ELR (cell line): ENCODE measurements at places on chromosomes 1 and 21.

GRCh38 chr1:205930799-205931281 lies 12.4 kb downstream of the SLC26A9 start:
- DNase-seq: no peak

DNA sequence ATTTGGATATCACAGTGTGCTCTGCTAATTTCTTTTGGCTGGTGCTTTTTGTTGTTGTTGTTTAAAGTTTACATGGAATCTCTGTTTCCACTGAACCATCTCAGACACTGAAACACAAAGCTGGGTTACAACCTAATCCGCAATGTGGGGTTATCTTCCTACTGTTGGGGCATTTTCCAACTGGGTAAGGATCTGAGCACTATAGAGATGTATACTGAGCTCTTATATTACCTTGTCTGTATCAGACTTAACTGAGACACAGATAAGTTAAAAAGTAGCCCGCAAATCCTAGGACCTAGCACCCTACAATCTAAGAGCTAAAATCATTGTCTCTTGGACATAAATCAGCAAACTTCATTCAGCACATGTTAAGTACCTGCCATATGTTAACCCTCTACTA lies 169.2 kb downstream of the LTN1 start:
- DNase-seq: no peak

GRCh38 chr1:112905395-112906149 lies 50.4 kb downstream of the SLC16A1 start:
- peak; percentile 13 for DNase-seq

DNA sequence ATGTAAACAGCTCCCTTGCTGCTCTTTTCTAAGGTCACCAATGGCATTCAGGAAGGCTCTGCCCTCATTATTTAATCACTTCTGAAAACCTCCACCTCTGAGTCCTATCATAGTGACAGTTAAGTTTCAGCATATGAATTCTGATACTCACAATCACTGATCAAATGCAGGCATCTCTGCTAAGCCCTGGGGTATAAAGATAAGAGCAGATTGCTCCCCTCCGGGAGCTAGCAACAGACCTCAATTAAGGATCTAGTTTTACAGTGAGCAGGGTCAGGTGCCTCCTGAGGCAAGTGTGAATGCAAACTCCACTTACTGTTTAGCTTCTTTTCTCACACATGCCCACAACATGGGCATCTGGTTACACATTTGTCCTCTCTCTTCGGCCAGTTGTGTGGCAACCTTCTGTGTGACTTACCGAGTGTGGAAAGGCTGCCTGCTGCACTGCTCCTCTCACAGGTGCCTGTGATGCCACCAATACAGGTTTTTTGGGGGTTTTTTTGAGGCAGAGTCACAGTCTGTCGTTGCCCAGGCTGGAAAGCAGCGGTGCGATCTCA lies 15.0 kb downstream of the IL10RB start:
- DNase-seq: no peak

GRCh38 chr1:91404151-91405012 lies at the start of gene HFM1:
HFM1 (minus strand) TSS chr1:91404837; CDS start chr1:91401082, 3,755 bp downstream.
- DNase-seq: peak; percentile 82

- DNase-seq: peak; percentile 50
Observed at GRCh38 chr1:93734999-93735398, 53.4 kb upstream of the BCAR3 start.

DNA sequence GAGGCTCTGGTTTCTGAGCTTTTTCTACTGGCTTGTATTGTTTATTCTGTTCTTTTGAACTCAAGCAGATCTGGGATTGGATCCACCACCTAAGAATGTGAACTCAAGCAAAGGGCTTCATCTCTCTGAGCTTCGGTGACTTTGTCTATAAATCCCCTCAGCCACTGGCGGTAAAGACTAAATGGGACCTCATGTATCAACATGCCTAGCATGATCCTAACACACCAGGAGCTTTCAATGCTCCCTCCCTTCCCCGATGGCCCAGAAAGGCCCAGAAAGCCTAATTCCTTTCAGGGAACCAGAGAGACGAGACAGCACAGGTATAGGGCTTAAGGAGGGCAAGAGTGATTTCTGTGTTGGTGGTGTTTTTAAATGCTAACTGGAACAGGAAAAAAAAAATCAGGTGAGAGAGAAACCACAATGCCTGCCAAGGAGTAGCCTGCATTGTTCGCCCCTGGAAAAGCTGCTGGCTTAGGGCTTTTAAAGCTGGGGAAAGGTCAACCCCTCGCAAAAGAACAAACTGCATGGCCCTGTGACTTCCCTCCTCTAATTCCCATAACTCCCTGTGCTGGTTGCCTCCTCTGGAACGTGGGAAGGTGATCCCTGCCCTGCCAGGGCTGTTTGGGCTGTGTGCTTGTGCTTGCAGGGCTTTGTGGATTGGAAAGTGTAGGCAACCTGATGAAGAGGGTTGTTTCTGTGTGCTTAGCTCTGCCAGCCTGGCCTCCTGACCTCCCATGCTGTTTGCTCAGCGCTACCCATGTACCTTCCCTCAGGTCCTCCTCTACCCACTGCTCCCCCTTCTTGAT lies 147.0 kb downstream of the PLPP3 start:
- DNase-seq: no peak

DNA sequence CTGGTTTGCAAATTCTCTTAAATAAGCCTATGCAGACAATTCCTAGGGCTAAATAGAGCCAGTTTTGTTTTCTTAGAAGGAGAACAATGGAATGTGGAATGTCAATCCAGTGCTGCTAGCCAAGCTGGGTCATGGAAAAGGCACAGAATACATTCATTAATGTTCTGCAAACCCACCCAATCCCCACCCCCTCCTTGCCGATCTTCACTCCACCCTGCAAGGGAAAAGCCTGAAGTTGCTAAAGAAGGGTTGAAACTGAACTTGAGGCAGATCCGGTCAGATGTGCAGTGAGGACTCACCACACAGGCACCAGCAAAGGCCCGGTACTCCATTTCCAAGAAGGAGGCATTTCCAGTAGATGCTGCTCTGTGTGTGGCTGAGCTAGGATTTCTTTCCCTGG lies 179.6 kb downstream of the PLPP3 start:
- no peak for DNase-seq

- DNase-seq: no peak
Observed at GRCh38 chr1:11352816-11353799, 80.1 kb downstream of the UBIAD1 start.

GRCh38 chr1:218617986-218618385 lies 272.9 kb downstream of the TGFB2 start:
- DNase-seq: no peak

GRCh38 chr1:110581682-110582145 lies 24.4 kb downstream of the KCNA2 start:
- DNase-seq: no peak

- DNase-seq: peak; percentile 3
Observed at GRCh38 chr1:225509376-225509707, 81.5 kb upstream of the LBR start.

DNA sequence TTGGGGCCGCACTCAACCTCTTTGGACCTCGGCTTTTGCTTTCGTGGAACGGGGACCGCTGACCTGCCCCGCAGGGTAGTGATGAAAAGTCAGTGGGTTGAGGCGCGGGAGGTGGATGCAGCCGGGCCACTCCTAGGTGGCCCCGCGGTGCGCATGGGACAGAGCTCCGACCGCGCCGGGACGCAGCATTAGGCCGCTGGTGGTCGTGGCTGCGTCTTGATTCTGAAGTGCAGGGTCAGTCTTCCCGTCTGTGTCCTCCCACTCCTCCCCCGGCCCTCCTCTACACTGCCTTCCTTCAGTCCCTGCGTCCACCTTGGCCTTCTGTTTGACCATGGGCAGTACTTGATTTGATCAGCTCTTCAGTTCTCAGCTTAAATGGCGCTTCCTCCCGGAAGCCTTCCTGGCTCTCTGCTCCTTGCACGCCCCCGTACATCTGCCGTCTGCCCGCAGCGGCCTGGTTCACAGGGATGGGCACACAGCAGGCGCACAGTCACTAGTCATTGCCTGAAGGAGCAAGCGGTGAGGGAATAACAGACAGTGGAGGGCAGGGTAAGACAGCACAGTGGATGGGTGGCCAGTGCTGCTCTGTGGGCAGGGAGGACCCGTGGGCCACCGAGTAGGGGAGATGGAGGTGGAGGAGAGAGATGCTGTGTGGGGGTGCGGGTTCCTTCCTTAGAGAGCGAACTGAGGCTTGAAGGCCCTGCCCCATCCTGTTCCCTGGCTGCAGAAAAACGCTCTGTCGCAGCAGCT lies 633 bp downstream of the THEMIS2 start:
- DNase-seq: peak; percentile 60

- peak; percentile 60 for DNase-seq
Observed at GRCh38 chr1:187051618-187052232, 223.0 kb downstream of the PLA2G4A start.

DNA sequence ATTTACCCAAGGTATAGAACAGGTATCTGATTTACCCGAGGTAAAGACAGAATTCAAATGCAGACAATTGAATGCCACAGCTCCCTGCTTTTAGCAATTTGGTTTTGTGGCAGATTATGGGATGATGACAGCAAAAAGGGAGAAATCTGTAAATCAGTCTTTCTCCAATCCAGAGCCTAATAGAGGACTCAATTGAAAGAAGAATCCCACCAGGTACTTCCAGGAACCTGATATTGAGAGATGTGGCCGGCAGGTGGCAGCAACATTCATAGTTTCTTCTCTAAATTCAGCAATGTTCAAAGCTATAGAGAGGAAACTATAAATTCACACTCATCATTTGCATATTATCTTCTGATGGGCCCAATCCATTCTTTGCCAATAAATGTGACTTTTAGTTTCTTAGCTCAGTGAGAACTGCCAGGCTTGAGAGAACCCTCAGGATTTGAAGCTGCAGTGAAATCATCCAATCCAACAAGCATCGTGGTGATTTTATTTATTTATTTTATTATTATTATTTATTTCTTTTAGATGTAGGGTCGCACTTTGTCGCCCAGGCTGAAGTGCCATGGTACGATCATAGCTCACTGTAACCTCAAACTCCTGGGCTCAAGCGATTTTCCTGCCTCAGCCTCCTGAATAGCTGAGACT lies 9.8 kb upstream of the PHACTR4 start:
- DNase-seq: peak; percentile 76

DNA sequence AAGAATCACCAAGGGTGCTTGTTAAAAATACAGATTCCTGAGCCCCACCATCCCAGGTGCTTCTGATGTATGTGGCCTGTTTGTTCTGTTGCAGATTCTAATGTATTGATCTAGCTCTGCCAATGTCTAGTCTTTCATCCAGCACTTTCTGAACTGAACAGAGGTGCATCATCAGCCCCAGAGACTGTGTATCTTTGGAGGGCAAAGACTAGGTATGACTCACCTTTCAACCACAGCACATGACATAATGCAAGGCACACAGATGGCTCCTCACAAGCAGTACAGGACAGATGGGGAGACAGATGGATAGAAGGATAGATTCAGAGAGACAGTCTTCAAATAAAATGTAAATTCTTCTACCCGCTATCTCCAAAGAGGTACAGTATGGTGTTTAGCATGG lies 32.3 kb downstream of the CD58 start:
- peak; percentile 89 for DNase-seq

GRCh38 chr1:199573047-199573446 lies 454.5 kb upstream of the NR5A2 start:
- peak; percentile 3 for DNase-seq

DNA sequence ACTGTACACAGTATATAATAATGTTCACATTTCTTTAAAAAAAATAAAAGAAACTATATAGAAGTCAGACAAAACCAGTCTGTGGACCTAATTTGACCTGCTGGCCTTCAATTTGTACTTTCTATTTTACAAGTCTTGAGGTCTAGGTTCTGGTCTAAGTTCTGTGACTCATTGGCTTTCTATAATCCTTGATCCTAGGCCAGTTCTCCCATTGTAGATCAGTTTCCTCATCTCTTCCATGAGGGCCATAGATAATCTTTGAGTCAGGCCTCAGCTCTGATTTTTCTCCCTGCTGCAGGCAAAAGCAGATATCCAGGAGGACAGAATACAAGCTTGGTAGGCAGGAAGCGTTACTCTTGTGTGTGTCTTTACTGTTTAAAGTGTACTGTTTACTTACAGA lies 603.7 kb upstream of the CAMK1G start:
- DNase-seq: peak; percentile 5

DNA sequence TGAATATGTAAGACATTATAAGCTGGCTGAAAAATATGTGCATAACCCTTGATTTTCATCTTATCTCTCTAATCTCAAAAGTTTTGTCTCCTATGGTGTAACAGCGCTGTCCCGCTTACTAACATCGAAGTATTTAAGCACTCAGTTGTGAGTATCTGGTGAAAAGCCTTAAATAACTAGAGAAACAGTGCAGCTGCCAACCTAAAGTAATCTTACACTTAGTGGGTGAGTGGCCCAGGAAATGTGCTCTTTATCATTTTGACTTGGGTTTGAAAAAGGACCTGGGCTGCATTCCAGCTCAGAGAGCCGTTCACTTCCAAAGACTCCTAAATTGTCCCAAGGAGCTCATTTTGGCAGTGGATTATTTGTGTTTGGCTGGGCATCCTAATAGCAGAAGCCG lies 225.9 kb downstream of the SPATA17 start:
- no peak for DNase-seq

DNA sequence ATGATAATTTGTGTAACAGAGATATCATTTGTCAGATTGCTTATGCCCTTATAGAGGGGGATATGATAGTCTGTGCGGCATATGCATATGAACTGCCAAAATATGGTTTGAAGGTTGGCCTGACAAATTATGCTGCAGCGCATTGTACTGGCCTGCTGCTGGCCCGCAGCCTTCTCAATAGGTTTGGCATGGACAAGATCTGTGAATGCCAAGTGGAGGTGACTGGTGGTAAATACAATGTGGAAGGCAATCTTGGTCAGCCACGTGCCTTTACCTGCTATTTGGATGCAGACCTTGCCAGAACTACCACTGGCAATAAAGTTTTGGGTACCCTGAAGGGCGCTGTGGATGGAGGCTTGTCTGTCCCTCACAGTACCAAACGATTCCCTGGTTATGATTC lies 82.4 kb downstream of the ZMYM4 start:
- DNase-seq: no peak

DNA sequence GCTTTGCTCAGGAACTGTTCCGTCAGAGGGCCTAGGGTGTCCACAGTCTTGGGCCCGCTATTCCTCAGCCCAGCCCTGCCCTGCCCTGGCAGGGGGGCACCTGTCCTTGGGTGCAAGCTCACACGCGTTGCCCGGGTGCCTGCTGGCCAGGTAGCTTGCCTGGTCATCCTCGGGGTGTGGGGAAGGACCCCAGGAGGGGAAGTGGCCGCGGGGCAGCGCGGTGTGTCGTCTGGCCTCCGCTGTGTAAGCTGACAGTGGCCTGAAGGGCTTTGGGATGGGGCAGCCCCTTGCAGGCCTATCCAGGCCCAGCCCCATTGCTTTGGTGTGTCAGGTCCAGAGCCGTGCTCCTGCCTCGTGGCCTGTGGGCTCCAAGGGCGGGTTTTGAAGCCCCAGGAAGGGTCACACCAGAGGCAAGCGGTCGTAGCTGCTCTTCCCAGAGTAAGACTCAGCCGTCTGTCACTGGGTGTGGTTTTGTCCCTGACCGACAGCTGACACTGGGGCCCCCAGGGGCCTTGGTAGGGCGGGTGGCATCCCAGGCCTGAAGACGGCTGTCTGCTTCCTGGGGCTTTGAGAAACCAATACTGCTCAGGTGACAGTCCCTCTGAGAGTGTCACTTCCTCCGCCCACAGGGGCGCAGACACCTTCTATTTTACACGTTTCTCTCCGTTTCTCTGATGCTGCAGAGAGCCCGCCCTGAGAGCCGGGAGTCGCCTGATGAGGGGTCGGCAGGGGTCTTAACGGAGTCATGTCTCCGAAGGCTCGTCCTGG lies 72.1 kb downstream of the SKI start:
- peak; percentile 45 for DNase-seq

- no peak for DNase-seq
Observed at GRCh38 chr1:101605878-101606277, 369.1 kb downstream of the S1PR1 start.
